Daoy (cell line): ENCODE measurements at places on chromosomes 7 and 10. TPM values are rescaled to one million over a fixed set of nuclear protein-coding genes. Genes with fewer than 3 reads are reported as not detected.

DNA sequence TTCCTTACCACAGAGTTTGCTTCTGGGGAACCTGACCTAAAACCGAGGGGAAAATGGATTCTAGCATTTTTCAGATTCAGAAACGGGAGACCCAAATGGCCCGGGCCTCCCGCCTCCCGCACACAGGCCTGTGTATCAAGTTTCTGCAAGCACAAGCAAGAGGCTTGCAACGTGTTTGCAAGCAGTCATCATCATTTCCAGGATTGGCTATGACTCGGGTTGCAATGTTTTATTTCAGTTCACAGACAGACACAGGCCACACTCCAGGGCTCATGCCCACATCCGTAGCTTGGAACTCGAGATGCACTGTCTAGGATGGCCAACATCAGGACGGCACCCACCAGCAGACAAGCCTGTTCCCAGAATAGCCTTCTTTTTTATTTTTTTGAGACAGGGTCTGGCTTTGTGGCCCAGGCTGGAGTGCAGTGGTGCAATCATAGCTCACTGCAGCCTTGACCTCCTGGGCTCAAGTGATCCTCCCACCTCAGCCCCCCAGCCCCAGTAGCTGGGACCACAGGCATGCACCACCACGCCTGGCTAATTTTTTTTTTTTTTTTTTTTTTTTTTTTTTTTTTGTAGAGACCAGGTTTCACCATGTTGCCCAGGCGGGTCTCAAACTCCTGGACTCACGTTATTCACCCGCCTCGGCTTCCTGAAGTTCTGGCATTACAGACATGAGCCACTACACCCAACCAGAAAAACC lies 68.1 kb upstream of the FOXK1 start:
- DNase-seq = peak; percentile 67

DNA sequence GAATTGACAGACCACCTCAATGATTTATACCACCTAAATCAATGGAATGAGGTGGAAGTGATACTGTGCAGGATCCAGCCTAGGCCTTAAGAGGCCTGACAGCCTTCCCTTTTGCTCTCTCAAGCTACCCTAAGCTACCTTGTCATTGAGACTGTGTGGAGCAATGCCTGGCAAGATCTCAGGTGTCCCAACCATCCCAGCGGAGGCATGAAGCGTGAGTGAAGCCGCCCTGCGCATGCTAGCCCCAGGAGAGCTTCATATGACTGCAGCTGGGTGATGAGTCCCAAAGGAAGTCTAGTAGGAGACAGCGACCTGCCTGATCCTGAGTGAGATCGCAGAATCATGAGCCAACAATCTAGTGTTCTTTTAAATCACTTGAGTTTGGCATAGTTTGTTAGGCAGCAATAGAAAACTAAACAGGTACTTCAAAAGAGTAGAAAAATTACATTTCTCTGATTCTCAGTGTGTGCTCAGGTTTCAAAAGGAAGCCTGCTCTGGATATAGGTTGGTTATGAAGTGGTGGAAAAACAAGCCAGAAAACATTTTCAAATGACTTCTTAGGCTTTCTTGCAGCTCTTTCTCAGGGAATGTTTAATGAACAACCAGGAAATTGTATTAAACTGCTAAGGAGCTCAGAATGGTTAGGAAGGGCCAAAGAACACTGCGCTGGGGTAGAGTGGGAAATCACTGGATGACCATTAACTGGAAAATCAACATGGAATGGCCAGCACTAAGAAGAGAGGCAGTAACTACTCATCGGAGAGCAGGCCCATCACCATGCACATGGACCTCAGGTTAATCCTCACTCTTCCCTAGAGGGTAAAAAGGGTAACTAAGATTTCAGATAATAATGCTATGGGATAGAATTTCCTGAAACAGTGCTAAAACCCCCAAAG lies 535.2 kb downstream of the PHTF2 start:
- DNase-seq = no peak

- DNase-seq = peak; percentile 51
Observed at GRCh38 chr10:80472234-80473095, 18.4 kb downstream of the TSPAN14 start.

DNA sequence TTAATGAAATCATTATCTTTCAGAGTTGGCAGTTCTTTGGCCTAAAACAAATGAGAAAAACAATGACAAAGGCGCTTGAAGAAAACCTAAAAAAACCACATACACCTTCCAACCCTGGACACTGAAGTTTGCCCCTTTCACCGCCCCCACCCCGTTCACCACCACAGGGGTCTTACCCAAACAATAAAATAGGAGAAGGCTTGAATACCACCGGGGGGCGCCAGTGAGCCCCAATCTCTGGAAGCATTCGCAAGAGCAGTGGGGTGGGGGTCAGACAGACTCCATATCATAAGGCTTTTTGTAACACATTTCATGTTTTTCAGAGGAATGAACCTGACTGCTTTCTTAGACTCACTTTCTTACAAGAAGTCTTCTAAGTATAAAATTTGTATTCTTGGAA lies 163.6 kb downstream of the PIP4K2A start:
- peak; percentile 17 for DNase-seq

DNA sequence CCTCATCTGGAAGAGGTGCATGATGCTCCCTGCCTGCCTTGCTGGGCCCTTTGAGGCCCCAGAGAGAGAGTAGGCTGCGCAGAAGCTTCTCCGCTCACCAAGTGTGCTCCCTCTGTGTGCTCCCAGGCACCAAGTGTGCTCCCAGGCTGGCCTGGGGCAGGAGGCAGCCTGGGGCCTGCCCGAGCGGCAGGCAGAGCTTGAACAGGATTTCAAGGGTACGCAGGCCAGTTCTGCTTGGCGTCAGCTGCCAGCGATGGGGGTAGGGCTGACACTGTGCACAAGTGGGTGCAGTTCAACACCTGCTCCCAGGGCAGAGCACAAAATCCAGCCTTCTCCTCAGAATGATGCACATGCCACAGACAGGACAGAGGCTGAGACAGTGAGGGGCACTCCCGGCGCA lies 119.7 kb downstream of the FAM53B start:
- DNase-seq = no peak

DNA sequence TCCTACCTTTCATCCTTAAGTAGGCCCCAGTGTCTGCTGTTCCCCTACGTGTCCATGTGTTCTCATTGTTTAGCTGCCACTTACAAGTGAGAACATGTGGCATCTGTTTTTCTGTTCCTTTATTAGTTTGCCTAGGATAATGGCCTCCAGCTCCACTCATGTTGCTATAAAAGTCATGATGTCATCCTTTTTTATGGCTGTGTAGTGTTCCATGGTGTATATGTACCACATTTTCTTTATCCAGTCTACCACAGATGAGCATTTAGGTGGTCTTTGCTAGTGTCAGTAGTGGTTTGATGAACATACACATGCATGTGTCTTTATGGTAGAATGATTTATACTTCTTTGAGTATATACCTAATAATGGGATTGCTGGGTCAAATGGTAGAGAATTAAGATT lies 146.2 kb upstream of the SLC26A5 start:
- DNase-seq = no peak

DNA sequence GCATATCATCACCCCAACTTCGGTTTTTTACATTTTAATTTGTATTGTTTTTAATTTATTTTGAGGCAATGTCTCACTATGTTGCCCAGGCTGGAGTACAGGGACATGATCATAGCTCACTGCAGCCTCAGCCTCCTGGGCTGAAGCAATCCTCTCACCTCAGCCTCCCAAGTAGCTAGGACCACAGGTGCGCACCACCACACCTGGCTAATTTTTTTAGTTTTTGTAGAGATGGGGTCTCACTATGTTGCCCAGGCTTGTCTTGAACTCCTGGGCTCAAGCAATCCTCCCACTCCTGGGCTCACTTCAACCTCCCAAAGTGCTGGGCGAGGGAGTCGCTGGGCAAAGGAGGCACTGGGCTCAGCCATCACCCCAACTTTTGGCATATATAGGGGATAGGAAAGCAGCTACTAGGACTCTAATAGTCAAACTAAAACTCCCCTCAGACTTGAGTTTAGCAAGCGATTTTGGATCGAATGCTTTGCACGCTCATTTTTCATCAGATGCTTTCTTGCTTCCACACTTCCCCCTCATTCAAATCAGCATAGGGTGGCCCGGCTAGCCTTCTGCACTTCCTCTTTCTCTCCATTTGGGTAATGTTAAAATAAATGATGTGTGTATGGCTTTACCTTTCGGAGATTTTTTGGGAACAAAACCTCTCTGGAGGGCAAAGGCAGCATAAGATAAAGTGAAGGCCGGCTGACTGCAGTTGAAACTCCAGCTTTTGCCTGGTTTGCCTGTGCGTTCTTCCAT lies 20.8 kb upstream of the NMT2 start:
- DNase-seq = no peak

DNA sequence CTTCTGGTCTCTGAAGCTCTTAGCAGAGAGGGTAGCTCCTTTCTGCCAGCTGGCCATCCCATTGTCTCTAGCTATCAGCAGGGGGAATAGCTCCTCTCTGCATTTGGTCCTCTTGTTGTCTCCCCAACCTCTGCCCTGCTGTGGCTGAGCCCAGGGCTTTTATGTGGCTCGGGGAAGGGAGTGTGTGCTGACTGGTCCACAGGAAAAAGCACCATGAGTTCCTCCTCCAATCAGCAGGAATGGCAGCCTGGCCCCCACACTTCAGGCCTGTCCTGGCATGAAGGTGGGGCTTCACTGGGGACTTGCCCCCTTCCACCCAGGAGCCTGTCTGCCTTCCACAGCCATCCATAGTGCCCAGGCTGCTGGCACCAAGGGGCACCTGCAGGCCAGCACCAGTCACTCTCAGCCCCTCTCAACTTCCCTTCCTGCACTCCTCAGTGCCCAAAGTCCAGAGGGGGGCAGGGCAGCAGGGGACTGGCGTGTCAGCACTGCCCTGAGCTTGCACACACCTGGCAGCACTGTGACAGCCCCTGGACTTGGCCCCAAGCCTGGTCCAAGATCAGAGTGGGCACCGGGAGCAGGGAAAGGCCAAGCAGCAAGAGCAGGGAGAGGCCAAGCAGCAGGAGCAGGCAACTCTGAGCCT lies 36.2 kb downstream of the NOLC1 start:
- DNase-seq = no peak

DNA sequence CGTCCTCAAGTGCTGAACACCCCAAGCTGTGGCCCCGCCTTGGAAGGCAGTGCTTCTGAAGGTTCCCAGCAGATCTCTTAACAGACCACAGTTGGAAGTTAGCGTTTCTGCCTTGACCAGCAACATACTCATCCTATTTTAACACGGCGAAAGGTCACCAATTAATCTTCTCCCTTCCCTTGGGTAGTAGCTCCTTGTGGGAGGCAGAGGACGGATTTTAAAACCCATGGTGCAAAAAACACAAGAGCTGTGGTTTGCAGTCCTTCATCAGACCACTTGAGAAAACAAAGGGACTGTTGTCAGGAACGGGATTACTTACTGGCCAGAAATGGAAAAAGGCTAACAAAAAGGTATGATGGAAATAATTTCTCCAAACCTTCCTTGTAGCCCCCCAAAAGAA lies 87.3 kb downstream of the BEND7 start:
- no peak for DNase-seq

- DNase-seq = peak; percentile 75
Observed at GRCh38 chr10:103758294-103758681, 97.1 kb downstream of the SH3PXD2A start.

GRCh38 chr10:96833220-96834001 lies 1.3 kb downstream of the LCOR start:
- peak; percentile 21 for DNase-seq

- DNase-seq = no peak
Observed at GRCh38 chr7:102935450-102936115, 22.8 kb downstream of the LRRC17 start.

DNA sequence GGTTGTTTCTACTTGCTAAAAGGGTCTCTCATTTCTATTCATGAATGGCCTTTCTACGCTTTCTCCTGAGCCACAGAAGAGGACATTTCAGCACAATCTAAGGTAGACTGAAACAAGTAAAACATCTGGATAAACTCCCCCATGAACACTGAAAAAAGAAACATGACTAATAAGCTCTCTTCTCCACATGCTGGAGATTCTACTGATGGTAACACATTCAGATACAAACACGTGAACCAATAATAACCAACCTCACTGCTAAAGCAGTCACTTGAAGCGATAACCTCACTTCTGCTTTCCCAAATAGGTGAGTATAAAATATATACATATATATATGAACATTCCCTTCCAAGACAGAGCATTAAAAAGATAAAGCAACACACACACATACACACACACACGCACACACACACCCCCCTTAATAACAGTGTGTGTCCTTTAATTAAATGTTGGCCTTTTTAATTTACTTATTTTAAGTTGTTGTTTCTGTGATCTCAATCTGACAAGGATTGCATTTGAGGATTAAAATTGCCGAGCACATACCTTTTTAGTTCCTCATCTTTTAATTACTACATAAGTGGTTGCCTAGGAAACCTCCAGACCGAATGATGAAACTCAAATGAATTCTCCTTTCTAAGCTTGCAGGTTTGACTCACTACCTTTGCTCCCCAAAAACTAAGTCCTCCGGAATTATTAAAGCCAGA lies 292.4 kb upstream of the KLF14 start:
- DNase-seq = peak; percentile 30

GRCh38 chr10:31774299-31774900 lies 154.2 kb downstream of the ARHGAP12 start:
- DNase-seq = no peak

DNA sequence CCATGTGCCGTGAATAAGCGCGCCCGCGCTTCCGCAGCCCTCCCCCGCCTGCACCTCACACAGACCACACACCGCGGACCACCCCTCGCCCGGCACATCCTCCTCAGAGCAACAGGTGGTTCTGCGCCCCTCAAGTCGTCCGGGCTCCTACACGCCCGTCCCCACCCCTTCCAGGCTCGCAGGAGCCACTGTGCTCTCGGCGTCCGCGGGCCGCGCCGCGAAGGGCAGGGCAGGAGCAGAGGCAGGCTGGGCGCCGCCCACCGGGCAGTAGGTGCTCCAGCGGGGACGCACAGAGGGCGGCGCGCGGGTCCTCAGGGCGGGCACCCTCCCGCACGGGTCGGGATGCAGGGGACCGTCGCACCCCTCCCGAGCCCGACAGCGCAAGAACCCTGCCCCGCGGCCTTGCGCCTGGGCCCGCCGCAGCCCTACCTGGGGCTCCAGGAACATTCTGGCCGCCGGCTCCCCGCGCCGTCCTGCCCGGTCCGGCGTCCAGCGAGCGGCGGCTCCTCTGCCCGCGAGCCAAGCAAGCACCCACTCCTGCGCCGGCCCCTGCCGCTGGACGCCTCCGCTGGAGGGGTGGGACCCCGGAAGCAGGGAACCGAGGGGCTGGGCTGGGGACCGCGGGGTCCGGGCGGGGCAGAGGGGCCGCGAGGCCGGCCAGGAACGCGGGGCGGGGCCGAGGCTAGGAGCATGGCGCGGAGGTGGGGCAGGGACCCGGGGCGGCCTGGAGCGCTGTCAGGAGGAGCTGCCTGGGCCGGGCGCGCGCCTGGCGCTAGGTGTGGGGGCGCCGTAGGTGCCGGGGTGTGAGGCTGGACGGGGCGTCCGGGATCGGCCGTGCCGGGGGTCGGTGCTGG lies 37.4 kb downstream of the RASGEF1A start:
- DNase-seq = peak; percentile 15

GPR37 gene
- 0.65 and 1.5 TPM in 2 replicates for total RNA-seq

KAZALD1 gene
- total RNA-seq = 3.0 and 12.2 TPM in 2 replicates

PRSS37 gene
- total RNA-seq = not detected in 2 replicates

NKX6-2 gene
- total RNA-seq = 0.06 TPM in 1 of 2 replicates, not detected in the other

LOXL4 gene
- total RNA-seq = 0.97 and 1.3 TPM in 2 replicates

AKR1D1 gene
- total RNA-seq = not detected in 2 replicates

DOCK4 gene
- total RNA-seq = 10.7 and 17.2 TPM in 2 replicates

HMX2 gene
- 1.1 and 1.3 TPM in 2 replicates for total RNA-seq

CTBP2 gene
- total RNA-seq = 43.6 and 48.0 TPM in 2 replicates

NCOA4 gene
- 92.4 and 101 TPM in 2 replicates for total RNA-seq
